ENCODE measurements at places on chromosomes 5 and 9.

DNA sequence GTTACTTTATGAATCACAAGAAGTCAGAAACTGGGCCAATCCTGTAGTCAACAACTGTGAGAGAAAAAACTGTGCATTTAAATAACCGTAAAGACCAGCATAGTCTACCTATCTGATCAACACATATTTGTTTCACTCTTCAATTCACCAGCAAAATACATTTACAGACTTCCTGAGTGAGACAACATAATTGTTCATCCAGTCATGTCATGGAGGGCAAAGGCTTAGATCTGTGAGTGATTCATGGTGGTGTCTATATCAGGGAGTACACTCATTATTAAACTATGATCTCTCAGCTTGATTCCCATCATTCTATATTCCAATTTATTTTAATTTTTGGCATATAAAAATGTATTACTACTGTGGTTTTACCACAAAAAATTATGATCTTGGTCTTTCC lies 694.6 kb downstream of the DNAH5 start:
- no peak for DNase-seq

DNA sequence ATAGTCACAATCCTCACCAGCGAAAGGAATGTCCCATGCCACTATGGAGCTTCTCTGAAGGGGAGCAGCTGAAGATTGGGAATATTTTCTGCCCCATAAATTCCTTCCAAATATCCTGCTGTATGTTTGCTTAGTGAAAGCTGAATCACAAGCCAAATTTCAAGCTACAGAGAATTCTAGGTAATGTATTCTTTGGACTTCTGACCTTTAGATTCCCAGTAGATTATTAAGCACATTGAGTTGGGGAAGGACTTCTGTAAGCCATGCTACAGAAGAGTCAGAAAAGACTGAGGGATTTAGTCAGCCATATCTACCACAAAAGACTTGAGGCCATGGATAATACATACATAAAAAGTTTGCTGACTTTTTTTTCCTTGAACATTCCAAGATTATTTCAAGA lies 1342.0 kb upstream of the NUDT12 start:
- no peak for DNase-seq

DNA sequence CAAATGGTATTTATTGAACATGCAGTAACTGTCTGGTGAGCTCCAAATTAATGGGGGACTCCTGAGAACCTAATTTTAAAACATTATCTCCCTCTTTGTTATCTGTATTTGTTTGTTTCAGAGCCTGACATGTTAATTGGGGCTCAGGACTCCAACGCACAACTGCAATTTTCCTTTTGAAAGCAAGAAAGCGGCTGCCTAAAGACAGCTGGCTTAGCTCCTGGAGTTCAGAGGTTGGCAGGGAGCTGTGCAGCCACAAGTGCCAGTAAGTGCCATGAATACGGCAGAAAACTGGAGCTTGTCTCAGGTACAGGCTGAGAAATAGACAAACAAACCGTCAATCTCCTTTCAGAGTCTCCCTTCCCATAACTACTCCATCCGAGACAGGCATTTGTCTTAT lies 80.9 kb downstream of the PPP2R2B start:
- DNase-seq: no peak

- no peak for DNase-seq
These were observed 586.4 kb downstream of the ACTL7B start for GRCh38 chr9:108269371-108269770.

- DNase-seq: no peak
These were observed 16.3 kb downstream of the SH2D3C start for GRCh38 chr9:127762111-127762676.

GRCh38 chr5:79001471-79001870 lies 16.4 kb upstream of the ARSB start:
- DNase-seq: no peak

DNA sequence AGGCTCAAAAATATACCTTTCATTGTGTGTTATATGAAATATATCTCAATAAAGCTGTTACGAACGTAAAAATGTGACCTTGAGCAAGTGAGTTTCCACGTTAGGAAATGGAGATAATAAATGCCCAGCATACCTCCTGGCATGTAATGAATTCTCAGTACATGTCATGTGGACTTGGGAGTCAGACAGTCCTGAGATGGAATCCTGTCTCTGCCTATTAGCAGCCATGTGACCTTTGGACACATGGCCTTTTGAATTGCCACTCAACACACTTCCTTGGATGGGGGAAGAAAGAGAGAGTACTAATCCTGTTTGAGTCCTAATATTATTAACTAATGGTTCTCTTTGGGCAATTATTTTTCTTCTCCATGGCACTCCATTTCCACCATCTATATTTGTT lies 25.7 kb downstream of the TRIM32 start:
- no peak for DNase-seq

- no peak for DNase-seq
These were observed 5.5 kb upstream of the HTR4 start for GRCh38 chr5:148659641-148660345.

GRCh38 chr5:135814316-135814715 lies 20.1 kb upstream of the SLC25A48 start:
- DNase-seq: no peak

DNA sequence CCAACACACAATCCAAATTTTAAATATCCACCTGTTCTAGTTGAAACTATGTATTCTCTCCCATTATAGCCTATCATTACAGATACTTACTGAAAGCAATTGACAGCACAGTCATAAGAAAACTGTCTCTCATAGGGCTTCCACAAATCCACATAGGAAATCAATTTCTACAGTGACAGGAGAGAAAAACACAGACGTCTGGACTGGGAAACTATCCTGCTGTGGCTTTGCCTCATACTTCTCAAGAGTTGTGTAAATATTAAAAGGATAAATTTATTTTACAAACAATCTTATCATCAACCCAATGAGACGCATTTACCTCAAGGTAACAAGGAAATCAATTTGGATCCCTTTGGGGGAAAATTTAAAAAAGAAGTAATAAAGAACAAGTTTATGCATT lies 517.5 kb downstream of the EFNA5 start:
- DNase-seq: no peak

GRCh38 chr9:87446527-87446926 lies 51.1 kb upstream of the DAPK1 start:
- no peak for DNase-seq
